ENCODE measurements at places on chromosomes 4 and X.

DNA sequence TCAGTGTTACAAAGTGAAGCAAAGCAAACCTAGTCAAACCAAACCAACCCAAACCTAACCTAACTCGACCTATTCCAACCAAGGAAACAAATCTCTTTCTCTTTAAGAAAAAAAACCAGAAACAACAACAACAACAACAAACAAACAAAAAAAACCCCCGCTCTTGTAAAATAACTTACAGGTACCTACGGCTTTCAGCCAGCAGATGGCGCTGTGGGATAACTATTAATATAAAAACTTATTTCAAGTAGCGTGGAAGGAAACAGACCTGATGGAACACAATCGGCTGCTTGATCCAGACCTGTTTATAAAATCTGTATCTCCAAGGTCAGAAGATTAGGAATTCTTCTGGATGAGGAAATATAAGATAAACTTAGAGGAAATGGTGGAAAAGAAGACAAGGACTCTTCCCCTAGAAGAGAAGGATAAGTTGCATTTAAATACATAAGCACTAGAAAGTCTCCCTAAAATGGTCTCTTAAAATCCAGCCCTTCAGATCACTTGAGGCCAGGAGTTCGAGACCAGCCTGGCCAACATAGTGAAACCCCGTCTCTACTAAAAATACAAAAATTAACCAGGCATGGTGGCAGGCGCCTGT is 34.4 kb upstream of the CDKL5 start:
- peak; percentile 4 for DNase-seq

- DNase-seq = no peak
These were observed 70.1 kb downstream of the NBDY start for GRCh38 chrX:56798866-56799758.

- no peak for DNase-seq
These were observed 105.2 kb downstream of the RNF150 start for GRCh38 chr4:141028024-141028529.

- DNase-seq = no peak
These were observed 7.5 kb downstream of the YY2 start for GRCh38 chrX:21863241-21863640.

DNA sequence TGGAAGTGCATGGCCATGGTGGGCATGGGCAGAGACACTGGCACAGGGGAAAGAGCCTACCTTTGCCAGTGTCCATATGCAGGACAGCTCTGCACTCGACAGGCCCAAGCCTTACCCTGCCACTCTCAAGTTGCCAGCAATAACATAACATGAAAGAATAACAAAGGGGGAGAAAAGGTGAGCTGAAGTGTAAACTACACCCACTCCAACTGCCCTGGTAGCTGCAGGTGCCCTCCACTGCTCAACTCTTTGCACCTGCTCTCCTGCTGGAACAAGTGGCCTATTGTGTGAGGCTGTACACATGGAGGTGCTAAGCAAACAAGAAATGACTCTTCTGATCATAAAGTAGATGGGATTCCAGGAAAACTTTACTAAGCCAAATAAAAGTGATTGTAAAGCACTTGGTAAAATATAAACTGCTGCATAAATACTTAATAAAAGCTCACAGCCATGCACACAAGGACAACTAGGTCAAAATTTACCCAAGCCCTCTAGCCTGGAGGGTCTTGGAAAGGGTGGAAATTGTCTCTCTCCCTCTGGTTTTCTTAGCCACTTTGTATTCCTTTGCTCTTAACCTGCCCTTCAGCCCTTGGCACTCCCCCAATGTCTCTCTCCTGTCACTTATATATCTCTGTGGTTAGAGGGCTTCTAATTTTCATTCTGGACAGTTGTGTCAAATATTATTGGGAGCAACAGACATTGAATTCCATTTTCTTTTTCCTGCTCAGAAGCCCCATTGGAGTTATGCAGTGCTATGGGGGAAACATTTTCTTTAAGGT is 261.2 kb upstream of the GPC4 start:
- peak; percentile 90 for DNase-seq

GRCh38 chr4:173135241-173135847 is 33.3 kb upstream of the GALNT7 start:
- no peak for DNase-seq

DNA sequence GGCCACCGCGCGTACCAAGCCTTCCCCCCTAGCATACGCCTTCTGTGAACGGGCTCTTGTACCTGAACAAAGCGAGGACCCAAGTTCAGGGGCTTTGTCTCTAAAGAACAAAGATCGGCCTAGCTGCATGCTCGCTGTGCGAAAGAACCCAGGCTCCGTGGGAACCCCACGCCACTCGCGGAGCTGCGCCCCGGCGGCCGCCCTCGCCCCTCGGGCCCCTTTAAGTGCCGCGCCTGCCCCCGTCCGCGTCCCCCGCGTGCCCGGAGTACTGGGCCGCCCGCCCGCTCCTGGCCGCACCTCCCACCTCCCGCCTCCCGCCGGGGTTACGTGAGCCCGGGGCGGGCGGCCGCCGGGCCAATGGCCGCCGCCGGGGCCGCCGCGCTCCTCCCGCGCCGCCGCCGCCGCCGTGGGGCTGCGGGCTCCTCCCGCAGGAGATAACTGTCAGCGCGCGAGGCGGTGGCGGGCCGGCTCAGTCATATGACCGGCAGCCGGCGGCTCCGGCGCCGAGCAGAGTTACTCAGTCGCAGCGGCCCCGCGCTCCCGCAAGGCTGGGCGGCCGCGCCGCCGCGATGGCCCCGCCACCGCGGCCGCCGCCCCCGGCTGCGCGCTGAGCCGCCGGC is at the start of gene FNIP2:
Gene FNIP2, plus strand, starts transcription at position 472 of the 620 bp plus-strand sequence. CDS start 187 bp downstream, outside the sequence.
- peak; percentile 63 for DNase-seq

DNA sequence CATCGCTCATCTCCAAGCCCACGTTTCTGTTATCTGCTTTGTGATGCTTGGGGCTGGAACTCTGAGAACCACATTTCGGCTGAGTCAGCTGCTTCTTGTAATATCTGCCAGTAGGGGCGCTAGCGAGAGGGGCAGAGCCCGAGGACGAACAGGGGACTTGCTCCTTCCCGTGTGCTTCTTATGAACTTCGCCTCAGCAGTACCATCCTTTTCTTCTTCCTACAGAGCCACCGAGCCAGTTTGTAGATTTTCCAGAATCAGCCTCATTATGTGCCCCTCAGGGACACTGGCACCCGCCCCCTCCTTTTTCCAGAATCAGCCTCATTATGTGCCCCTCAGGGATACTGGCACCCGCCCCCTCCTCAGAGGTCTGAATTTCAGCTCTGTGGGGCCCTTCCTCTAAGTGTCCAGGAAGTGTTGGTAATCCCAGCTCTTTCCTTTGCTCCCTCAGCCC is 441.7 kb upstream of the RASGEF1B start:
- DNase-seq = no peak

DNA sequence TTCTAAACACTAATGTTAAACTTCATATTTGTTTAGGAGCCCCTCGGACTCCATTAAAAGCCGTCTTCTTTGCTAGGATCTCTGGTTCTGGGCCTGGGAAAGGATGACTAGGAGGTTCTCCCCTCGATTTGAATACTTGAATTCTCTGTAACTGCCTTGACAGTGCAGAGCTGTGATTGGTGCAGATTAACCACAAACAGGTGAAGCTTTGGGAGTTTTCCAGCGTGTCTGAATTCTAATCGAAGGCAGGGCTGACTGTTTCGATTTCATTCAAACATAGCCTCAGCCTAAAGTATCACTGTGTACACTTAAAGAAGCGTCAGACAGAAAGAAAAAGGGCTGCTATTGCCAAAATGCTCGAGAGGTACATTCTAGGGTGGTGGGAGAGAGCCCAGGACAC is 29.0 kb downstream of the TFDP3 start:
- no peak for DNase-seq

DNA sequence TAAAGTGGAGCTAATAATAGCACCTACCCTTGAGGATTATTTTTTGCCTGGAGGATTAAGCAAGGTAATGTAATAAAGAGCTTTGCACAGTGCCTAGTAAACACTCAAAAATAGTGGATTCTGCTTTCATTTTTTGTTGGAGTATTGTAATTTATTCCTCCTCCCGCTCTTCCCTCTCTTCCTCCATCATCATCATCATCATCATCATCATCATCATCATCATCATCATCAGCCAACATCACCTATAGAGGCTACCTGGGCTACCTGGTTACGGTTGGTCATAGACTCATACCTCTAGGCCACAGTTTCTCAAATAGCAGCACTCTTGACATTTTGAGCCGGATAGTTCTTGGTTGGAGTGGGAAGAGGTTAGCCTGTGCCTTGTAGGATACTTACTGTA is 126.9 kb upstream of the TEX13A start:
- DNase-seq = no peak

Data from NCI-H774 (cell line).